Stimulated activated naive CD8-positive, alpha-beta T cell treated with anti-CD3 and anti-CD28 coated beads, Interleukin-15, amount 100 ng/mL, for 72 hours (primary cell): ENCODE measurements at places on chromosomes 2 and 18.

- no peak for DNase-seq
Observed at GRCh38 chr2:233434666-233435330, 80.5 kb downstream of the DGKD start.

GRCh38 chr2:115560666-115561065 lies 1118.2 kb downstream of the DPP10 start:
- no peak for DNase-seq

DNA sequence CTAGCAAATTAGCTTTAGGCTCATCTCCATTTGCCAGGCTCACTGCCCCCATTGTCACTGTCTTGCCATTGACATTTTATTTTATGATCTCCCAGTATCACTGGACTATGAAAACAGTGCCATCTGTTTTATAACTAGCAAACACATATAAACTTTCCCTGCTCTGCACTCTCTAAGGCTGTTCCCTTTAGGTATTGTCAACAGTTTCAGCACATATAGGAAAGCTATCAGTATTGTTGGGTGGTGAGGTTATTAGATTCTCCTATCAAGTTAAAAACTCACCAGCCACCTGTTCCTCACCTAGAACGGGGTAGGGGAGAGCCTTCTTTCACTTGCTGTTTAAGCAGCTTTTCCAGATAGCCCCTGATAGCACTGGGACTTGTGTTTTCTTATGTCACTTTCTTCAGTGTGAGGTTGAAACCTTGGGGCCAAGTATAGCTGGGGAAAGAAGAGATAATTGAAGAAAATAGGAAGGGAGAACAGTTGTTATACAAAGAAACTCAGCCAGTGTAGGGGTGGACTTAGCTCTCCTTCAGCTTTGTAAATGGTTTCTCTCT lies 32.5 kb downstream of the CFLAR start:
- DNase-seq = no peak

- DNase-seq = no peak
Observed at GRCh38 chr18:22387364-22387763, 30.4 kb downstream of the CTAGE1 start.

DNA sequence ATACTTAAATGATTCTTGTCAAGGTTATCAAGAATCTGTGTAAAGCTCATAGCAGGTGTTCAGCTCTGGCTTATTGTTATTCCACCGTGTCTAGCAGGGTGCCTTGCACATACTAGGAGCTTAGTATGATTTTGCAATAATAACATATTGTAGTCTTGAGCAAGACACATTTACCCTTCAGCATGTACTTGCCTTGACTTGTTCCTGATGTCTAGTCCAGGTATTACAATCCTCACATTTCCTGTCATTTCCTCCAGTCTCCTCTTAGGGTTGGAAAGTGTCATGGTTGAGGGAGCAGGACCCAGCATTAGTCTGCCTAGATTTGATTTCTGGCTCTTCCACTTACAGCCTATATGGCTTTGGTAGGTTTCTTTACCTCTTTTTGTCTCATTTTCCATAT lies 246.1 kb downstream of the RAD51AP2 start:
- no peak for DNase-seq
